ENCODE measurements at places on chromosomes 7 and 10.

GRCh38 chr10:123888256-123888655, 3.4 kb downstream of the CPXM2 start:
- DNase-seq = no peak

GRCh38 chr10:130941886-130942285, 369.6 kb downstream of the TCERG1L start:
- no peak for DNase-seq

DNA sequence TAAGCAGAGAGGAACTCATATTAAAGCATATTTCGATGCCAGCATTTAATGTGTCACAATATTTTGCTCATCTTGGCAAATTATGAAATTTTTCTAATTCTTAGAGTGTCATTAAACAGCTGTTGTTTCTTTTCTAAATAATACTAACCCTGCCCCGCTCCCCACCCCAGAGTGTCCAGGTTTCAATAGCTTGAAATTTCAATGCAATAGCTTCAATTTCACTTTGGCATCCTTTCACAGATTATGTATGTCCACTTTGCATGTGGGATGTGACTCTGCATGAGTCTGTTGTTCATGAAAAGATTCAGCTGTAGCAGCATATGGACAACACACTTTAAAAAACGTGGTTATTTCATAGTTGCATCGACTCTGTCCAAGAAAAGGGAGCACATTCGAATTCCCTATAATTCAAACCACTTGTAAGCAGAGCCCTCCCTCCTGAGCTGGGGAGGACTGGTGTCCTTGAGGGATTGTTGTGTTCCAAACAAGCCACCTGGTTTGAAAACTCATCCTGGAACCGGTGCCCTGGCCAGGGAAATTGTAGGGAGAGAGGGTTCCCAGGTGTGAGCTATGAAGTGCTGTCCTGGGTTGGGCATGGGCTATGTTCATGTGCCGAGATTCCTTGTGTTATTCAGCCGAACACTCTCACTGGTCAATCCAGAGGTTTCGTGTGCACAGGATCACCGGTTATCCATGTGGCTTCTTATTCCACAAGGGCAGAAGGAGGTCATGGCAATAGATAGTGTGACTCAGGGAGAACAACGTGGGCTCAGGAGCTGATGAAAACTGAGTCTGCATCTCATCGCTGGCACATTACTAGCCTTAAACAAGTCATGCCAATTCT, 64.6 kb upstream of the CREB5 start:
- DNase-seq = no peak

DNA sequence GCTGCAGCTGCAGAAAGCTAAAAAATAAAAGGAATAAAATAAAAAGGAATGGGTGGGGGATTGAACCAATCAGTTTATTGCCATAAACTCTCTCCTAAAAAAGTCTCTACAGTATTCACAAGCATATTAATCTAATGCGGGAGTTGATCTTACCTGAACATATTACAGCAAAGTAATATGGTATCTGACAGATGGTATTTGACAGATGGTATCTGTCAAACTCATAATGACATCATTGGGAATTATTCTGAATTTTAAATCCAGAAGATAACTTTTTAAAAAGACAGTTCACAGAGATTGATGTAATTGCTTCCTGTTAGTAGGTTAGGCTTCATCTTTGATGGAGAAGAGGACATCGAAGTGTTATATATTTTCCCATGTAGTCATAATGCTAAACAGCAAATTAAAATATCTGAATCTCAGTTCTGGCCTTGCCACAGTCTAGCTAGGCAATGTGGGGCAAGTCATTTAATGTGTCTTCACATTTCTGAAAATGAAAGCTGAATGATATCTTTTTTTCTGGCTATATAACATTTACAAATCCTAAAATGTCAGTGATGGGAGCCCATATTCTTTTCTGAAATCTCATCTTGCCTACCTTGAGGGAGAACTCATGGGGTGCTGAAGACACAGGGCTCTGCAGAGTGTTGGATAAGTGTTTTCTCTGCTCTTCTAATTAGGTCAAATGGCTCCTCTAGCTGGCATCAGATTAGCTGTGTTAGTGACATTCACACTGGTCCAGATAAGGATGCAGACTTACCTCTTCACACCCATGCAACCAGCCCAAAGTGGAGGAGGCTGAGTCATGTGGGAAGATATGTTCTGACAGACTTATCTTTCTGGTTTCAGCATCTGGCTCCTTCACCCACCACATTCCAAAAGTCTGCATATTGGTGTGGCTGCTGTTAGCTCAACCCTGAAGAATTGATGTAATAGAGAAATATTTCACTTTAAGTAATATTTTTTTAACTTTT, 2.1 kb upstream of the LIPM start:
- no peak for DNase-seq

- DNase-seq = no peak
Observed at GRCh38 chr10:24448351-24448999, 239.5 kb downstream of the KIAA1217 start.

DNA sequence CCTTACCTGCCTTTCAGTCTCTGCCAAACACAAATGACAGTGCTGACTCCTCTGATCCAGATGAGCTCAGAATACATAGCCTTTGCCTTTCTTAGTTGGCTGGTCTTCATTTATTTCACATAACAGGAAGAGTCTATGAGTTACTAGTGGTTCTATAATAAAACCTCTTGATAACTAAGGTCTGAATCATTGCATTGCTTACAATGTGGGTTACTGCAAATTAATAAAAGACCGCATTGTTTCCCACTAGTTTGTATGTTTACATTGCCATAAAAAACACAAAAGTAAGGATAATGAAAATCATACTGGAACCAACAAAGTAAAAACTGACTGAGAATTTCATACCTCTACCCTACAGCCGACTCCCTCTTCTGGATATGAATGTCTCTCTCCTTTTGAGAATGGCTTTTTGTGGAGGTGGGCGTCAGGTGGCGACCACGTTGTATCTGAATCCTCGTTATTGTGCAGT, 62.0 kb upstream of the AKR1E2 start:
- DNase-seq = no peak

- no peak for DNase-seq
Observed at GRCh38 chr7:12328888-12329770, 74.5 kb downstream of the VWDE start.

GRCh38 chr7:20447021-20447650, 116.4 kb downstream of the ITGB8 start:
- DNase-seq = no peak

DNA sequence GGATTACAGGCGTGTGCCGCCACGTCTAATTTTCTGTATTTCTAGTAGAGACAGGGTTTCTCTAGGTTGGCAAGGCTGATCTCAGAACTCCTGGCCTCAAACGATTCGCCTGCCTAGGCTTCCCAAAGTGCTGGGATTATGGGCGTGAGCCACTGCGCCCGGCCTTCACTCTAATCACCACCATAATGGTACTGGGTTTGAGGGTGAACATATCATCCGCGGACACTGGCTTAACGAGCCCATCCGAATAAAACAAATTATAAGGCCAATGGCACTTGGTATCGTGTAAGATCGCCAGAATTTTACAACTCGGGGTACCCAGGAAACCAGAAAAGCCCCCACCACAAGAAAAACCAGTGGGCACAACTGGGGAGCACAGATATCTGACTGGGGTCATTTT, 580 bp downstream of the FAM200A start:
- DNase-seq = no peak

GRCh38 chr7:157017603-157018327, 7.3 kb upstream of the MNX1 start:
- DNase-seq = no peak

- no peak for DNase-seq
Observed at GRCh38 chr10:111370101-111370500, 293.3 kb downstream of the ADRA2A start.

- no peak for DNase-seq
Observed at GRCh38 chr10:124745252-124745651, 1.1 kb upstream of the FAM53B start.

DNA sequence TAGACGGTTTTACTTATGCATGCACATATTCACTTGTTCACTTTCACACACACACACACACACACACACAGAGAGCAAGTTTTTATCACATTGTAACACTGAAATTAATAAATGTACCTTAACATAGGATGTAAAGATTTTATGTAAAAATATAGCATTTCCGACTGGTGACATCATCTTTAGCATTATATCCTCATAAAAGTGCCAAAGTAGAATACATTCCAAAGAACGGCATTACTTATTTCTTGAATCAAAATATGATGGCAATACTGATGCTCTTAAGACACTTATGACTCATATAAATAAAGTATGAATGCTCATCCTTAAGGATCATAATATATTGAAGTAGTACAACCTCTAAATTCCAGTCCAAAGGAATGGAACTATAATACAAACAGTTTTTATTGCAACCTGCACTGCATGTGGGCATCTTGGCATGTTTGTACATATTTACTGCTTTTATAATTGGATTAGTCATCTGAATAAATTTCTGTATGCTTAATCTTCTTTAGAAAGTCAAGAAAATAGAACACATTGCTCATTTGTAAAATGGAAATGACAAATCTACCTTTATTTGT, 290.0 kb upstream of the SEMA3A start:
- no peak for DNase-seq

DNA sequence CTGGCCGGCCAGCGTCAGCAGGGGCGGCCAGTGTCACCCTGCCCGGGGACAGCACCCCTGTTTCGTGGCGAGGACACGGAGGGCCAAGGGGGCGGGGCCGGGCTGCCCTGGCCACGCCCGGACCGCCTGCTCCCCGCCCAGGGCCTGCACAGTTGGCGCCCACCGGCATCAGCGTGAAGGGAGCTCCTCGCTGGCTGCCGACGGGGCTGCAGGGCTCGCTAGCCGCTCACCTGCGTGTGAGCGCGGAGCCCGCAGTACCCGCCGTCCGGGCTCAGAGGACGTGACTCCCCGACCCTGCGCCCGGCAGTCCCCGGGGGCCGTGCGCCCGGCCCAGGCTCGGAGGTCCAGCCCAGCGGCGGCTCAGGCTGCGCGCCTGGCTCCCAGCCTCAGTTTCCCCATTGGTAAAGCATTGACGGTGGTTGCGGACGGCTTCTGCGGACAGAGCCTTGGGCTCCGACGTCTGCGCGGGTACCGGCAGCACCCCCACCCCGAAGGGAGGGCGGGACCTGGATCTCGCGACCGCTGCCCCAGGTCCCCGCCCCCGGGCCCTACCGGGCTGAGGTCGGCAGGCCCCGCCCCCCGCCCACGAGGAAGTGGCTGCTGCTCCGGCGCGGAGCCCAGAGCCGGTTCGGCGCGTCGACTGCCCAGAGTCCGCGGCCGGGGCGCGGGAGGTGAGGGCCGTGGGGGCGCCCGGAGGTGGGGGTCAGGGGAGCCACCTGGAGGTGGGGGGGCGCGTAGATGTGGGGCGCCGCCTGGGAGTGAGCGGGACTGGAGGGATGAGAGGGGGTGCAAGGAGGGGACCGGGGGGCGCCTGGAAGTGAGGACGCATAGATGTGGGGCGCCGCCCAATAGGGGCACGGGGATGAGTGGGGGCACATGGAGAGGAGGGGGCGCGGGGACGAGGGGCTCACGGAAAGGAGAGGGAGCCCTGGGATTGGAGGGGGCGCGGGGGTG, at the start of gene ARPC1B:
ARPC1B (plus strand) TSS at position 620 of the 954 bp plus-strand sequence. CDS start 10,985 bp downstream, outside the sequence.
- DNase-seq = peak; percentile 85

GRCh38 chr7:50274361-50274760, 30.2 kb upstream of the IKZF1 start:
- DNase-seq = no peak

DNA sequence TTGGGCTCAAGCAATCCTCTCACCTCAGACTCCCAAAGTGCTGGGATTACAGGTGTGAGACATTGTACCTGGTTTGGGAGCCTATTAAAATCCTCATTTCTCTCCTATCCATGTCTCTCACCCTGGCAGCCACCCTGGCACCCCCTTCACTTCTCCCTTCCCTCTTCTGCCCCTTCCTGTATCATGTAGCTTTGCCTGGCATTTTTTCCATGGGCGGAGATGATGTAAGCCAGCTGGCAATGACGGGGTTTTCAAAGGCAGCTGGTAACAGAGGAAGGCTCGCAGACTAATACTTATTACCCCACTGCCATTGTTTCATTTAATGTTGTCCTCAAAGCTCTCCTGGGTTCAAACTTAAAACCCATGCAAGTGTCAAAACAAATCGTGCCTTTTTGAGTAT, 61.9 kb downstream of the RGS10 start:
- DNase-seq = no peak

DNA sequence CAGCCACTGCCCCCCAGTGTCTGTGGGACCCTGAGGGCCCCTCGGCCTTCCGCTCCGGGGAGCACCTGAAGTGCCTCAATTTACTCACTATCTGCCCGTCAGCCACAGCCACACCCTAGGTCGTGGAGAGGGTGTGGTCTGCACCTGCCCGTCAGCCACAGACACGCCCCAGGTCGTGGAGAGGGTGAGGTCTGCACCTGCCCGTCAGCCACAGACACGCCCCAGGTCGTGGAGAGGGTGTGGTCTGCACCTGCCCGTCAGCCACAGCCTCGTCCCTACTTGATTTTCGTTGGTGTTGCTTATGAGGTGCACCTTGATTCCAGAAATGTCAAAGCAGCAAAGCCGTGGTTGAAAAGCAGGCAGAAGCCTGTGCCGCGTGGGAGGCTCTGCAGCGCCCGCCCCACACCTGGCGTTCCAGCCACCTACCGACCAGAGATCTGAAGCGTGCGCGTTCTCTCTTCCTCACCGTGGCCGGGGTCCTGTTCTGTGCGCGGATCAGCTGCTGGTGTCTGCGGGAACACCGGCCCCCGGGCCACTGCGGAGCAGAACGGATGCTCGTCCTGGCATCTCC, 101.6 kb downstream of the DYNC2I1 start:
- DNase-seq = no peak

GRCh38 chr10:55495555-55495954, 694.5 kb upstream of the PCDH15 start:
- DNase-seq = no peak

- DNase-seq = no peak
Observed at GRCh38 chr7:30308389-30308788, 24.0 kb downstream of the ZNRF2 start.

GRCh38 chr7:35268953-35269352, 15.1 kb upstream of the TBX20 start:
- no peak for DNase-seq
